MG63 (cell line): ENCODE measurements at places on chromosomes 16 and 17.

GRCh38 chr16:66953462-66954096, 7.5 kb upstream of the CES3 start:
- DNase-seq, result no peak

GRCh38 chr16:23901178-23902033, 65.6 kb downstream of the PRKCB start:
- no peak for DNase-seq

GRCh38 chr16:49269201-49269600, 12.4 kb downstream of the CBLN1 start:
- no peak for DNase-seq

DNA sequence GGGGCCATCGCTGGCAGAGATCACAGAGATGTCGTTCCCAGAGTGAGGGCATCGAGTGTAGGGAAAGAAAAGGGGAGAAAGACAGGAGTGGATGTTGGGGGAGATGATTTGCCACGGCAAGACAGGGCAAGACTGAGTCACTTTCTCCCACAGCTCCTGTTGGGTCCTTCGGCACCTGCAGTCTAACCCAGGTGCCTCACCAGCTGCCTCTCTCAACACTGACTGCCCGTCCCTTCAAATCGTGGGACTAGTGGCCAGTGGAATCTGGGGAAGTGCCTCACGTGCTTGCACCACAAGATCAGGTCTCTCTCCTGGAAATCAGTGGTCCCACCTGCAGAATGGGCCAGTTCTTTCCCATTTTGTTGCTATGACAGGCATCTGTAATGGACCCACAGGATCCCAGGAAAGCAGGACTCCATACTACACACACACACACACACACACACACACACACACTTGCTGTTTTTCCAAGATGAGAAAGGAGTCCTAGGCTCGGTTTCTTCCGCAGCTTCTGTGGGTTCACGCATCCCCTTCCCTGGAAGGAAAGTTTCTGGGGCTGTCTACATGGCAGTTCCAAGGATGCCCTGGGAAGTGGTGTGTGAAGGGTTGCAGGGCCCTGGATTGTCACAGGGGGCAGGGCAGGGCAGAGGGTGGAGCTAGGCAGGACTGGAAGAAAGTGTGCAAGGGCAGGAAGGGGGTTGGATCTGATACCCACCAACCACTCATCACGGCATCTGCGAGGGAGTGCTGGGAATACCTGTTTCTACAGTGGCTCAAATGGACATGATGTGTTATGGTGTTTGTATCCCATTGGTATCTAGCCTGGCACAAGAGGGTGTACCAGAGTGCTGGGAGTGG, 10.2 kb upstream of the CBX8 start:
- DNase-seq, result no peak

- peak; percentile 75 for DNase-seq
These were observed 23.6 kb upstream of the GPRC5C start for GRCh38 chr17:74408262-74408661.

DNA sequence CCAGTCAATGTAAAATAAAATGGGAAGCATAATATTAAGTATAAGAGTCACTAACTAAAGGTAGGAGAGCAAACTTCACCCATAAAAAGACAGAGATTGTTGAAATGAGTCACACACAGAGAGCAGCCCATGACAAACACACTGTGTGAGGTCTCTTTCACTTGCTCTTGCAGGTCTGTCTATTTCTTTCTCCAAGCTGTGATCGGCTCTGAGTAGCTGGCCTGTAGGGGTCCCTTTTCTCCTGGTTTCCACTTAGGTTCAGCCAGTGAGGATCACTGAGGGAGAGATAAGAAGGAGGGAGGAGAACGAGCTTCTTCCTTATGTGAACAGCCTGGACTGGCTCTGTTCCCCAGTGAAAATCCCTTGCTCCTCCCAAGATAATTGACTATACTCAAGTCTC, 133.7 kb upstream of the HS3ST3A1 start:
- no peak for DNase-seq

DNA sequence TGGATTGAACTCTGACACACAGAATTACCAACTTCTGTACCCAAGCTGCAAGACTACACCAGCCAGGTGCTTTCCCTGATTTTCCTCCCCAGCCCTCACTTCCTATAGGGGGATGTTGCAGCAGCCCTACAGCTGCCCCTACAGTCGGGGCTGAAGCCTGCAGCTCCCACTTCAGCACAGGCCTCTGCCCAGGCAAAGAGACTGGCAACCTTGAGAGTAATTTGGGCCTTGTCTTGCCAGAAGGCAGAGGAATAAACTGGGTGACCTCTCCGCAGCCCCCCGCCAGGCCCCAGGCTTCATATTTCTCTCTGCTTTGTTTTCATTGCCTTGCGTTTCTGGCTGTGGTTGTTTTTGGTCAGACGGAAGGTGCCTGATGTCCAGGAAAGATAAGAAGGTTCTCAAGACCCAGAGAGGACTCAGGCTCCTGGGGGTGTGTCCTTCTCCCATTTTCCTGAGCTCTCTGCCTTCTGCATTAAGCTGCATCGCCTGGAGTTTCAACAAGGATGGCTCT, 32.0 kb downstream of the SLC6A4 start:
- DNase-seq, result no peak

DNA sequence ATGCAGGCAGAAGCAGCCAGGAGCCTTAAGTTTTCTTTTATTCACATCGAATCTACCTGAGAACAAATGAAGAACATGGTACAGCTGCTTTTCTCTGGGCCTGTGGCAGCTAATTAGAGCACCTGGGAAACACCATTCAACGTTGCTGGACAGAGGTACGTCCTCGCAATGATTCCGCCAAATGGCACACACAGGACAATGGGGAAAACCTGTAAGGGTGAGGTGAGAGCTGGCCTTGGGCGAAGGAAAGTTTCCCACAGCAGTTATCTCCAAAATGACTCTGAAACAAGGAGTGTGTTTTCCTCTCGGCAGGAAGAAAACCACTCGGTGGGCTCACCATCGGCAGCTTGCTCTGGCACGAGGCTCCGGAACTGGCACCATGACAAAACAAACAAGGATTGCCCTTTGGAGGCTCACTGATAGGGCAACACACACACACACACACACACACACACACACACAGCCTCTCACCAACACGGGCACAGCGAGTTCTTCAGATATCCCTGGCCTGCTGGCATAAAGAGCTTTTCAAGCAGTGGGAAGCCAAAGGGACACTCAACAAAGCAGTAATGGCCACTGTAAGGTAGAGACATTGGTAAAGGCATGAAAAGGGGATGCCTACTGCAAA, 73.7 kb downstream of the ZFHX3 start:
- DNase-seq, result no peak

- DNase-seq, result no peak
These were observed 30.9 kb downstream of the PRPSAP2 start for GRCh38 chr17:18888766-18889290.

GRCh38 chr17:9971991-9972390, 66.9 kb upstream of the RCVRN start:
- DNase-seq, result peak; percentile 61

- no peak for DNase-seq
These were observed 72.1 kb downstream of the PDPK1 start for GRCh38 chr16:2609827-2610470.

- DNase-seq, result no peak
These were observed 21.5 kb upstream of the PSMD7 start for GRCh38 chr16:74275031-74275636.

- DNase-seq, result no peak
These were observed 120.0 kb downstream of the IRF8 start for GRCh38 chr16:86018941-86019340.

DNA sequence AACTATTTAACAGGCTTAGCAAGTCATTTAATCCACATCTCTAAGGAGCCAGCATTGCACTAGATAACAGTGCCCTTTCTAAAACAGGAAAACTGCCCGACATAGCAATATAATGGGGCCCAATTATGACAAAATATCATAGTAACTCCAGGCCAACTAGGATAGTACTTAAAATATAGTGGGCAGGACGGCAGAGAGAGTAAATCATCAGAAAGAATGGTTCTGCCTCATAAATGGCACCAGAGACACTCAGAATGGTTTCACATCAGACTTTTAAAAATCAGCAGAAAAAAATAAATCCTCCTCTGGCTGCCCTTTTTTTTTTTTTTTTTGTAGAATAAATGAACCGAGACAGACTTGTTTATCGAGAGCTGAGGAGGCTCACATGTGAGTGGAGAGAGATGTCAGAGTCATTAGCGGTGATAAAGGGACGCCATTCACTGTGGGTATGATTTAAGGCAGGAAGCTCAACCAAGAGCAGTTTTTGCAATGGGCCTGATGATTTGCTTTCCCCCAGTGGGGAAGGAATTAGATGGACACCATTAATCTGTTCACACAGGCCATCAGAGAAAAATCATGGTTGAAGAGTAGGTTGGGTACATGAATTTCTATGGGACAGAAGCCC, 62.6 kb downstream of the CPPED1 start:
- DNase-seq, result no peak

- DNase-seq, result no peak
These were observed 136.8 kb upstream of the RBL2 start for GRCh38 chr16:53297477-53297876.

GRCh38 chr16:6771956-6772355, 560.7 kb upstream of the RBFOX1 start:
- no peak for DNase-seq

- no peak for DNase-seq
These were observed 20.1 kb upstream of the ZNF423 start for GRCh38 chr16:49875806-49876715.

GRCh38 chr16:87358696-87359095, 24.9 kb downstream of the FBXO31 start:
- no peak for DNase-seq

DNA sequence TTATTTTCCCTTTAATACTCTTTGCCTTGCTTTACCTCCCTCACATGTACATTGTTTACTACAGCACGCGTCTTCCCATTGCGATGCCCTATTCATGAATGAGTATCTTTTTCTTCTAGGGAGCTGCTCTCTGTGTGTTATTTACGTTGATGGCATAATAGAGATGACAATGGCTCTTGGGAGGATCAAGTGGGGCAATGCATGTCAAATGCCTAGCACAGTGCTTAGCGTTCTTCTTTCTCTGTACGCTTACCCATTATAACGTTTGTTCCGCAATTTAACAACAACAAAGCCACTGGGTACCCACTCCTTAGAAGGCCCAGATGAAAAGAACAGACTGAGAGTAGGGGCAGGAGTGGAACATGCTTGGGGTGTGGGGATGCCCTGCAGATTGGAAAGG, 271.6 kb upstream of the TNRC6C start:
- DNase-seq, result no peak

GRCh38 chr16:13193721-13194120, 292.3 kb downstream of the SHISA9 start:
- no peak for DNase-seq

DNA sequence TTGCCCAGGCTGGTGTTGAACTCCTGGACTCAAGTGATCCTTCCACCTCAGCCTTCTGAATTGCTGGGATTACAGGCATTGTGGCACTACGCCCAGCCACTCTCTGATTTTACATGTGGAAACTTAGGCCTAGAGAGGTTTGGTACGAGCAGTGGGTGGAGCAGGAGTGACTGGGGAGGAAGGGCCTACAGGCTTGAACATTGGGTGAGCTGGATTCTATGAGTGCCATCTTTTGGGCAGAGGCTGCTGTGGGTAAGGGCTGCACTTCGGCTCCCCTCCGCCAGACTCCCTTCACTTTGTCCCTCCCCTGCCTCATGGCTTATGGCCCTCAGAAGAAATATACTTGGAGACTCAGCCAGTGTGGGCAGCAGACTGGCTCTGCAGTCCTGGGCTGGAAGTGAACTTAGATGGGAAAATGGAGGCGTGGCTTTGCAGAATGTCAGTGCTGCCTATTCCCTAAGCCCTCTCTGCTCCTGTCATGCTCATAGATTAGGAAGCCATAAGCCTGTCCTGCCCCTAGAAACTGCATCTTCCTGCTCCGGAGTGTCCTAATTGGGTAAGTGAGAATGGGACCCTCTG, 9.5 kb upstream of the MRC2 start:
- no peak for DNase-seq

DNA sequence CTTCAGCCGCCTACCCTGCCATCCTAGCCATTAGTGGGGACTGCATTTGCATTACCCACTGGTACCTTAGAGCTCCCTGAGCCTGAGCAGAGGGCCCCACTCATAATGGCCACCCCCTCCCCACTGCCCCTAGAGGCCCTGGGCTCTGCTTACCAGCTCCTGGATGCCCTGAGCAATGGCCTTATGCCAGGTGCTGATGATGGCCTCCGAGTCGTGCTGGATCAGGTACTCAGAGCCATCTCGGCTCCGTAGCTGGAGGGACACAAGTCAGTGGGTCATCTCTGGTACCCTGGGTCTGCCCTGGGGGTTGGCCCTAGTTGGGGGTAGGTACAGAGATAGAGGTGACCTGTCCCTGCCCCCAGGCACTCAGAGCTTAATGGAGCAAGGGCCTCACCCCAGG, 34.9 kb downstream of the ARHGAP27 start:
- no peak for DNase-seq

GRCh38 chr16:69564845-69565670, 708 bp upstream of the NFAT5 start:
- DNase-seq, result no peak

DNA sequence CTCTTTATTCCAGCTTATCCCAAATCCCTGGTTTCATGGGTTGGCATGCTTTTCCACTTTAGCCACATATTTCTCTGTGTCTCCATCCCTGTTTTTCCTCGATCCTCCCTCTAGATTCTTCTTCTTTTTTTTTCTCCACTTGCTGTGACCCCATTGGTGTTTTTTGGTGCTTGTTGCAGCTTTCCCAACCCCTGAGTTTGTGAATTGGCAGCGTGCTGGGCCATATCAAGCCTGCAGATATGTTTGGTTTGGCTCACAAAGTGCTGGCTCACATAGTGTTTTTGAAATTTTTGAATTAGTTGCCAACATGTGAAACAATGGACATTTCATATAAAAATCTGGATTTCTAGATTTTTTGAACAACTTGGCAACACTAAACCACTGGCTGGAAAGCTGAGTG, 8.8 kb downstream of the GPR139 start:
- no peak for DNase-seq

DNA sequence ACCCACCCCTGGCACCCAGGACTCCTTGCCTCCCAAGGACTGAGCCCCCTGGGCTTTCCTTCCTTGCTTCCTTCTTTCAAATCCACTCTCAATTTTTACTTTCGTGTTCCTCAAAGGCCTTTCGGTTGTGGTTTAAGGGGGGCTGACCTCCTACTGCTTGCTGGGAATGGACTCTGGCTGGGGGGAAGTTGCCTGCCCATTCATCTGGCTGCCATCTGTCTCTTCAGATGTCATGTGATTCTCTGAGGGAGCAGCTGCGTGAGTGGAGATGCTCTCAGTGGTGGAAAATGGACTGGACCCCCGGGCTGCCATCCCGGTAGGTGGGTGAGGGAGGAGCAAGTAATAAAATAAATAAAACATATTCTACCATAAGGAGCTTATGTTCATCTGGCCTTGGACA, 93.8 kb upstream of the RPRML start:
- no peak for DNase-seq

GRCh38 chr16:84368308-84368996, at the start of gene ATP2C2:
Gene ATP2C2 (plus strand): TSS chr16:84368538. CDS start chr16:84368616, 78 bp downstream.
- DNase-seq, result no peak
